ENCODE measurements at places on chromosomes 4 and X.

DNA sequence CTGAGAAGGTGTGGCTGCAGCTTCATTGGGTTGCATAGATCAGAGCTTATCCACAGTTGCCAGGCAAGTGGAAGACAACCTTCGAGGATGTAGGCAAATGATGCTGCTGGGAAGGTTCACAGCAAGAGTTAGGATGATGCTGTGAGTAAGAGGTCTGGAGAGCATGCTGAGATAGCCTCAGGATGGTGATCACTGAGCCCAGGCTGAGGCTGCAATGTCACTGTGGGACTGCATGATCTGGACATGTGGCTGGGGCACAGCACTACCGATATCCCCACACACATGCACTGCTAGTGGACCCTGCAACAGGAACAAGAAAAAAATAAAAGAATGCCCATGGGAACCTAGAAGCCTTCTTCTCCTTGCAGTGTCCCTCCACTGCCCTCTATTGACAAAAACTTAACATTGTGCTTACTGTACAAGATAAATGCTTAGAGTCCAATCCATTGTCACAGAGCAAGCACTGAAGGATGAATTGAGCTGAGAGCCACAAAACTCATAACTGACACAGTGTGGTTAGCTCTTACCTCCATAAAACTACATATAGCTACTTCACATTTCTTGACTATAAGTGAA is 105.6 kb downstream of the CNKSR2 start:
- peak; percentile 3 for DNase-seq

DNA sequence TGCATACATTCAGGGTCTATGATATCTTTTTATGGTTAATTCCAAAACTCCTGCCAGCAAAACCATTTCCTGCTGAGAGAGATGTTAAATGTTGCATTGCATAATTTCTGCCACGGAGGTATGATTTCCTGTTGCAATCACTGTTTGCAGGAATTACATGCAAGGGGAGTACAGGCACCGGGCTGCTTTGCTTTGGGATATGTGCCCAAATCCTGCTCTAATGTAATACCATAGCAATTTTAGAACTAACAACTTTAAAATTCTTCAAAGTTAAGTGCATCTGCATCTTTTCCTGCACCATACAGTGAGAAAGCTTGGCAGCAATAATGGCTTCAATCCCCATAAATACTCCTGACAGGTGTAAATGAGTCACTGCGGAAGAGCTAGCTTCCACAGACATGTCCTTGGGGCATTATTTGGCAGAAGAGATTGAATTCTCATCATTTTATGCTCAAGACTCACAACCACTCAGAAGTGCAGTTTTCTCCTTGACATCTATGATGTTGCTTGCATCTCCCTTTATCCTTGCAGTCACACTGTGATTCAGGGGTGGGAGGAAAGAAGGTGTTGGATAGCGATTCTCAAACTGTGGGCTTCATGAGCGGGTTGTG is 29.6 kb downstream of the TRIM2 start:
- DNase-seq: no peak

- no peak for DNase-seq
Observed at GRCh38 chr4:187118602-187119120, 395.0 kb upstream of the FAT1 start.

DNA sequence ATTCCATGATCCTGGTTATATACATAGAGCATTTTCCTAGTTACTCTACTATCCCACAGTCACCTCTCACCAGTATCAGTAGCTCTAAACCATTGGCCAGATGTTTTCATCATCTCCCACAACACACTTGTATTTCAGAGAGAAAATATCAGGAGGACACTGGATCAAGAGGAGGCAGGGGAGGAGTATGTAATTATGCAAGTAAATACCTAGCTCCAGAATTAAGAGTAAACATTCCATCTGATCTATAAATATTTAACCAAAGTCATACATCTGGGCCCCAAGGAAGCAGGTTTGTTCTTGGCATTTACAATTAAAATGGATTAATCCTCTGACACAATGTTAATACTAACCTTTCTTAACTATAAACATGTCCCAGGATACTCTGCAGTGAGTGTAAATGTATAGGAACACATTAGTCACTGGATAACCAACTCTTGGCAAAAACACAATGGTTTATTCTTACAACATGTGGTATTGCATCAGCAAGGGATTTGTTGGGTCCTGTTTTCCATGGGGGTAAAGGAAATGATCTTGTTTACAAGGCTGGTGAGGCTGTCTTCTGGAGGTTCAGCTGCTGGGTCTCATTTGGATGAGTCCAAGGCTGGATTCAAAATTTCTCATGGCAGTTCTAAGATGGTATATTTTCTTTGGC is 170.1 kb downstream of the ATG4A start:
- no peak for DNase-seq

- DNase-seq: no peak
Observed at GRCh38 chr4:5206016-5206790, 154.9 kb downstream of the STK32B start.

- DNase-seq: no peak
Observed at GRCh38 chr4:104413487-104413886, 81.2 kb downstream of the CXXC4 start.

- no peak for DNase-seq
Observed at GRCh38 chr4:150381609-150382008, 200.3 kb upstream of the MAB21L2 start.

- no peak for DNase-seq
Observed at GRCh38 chr4:139469216-139469615, 15.3 kb downstream of the RAB33B start.

- DNase-seq: no peak
Observed at GRCh38 chrX:47098338-47099094, 20.3 kb downstream of the RGN start.

GRCh38 chrX:111585337-111585736 is 73.9 kb downstream of the SERTM2 start:
- DNase-seq: no peak
